NCI-H1436 (cell line): ENCODE measurements at places on chromosomes 4 and X.

DNA sequence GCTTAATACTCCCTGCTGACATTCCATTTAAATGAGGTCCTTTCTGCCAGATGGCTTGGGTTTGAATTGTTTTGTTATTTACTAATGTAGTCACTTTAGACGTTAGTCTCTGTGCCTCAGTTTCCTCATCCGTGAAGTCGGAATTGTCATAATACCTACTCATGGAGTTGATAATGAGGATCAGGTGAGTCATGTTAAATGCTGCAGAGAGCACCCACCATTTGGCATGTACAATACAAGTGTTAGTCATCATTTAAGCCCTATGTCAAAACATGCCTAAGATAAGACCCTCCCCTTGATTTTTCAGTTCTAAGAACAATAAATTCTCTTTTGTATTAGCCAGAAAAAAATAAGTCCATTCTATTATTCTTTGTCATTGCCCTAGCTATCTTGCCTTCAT is 534.8 kb upstream of the HTR2C start:
- no peak for DNase-seq

GRCh38 chr4:13349096-13349495 is 135.0 kb downstream of the RAB28 start:
- DNase-seq: no peak

- no peak for DNase-seq
These were observed 29.7 kb upstream of the PPP2R2C start for GRCh38 chr4:6502147-6502546.

DNA sequence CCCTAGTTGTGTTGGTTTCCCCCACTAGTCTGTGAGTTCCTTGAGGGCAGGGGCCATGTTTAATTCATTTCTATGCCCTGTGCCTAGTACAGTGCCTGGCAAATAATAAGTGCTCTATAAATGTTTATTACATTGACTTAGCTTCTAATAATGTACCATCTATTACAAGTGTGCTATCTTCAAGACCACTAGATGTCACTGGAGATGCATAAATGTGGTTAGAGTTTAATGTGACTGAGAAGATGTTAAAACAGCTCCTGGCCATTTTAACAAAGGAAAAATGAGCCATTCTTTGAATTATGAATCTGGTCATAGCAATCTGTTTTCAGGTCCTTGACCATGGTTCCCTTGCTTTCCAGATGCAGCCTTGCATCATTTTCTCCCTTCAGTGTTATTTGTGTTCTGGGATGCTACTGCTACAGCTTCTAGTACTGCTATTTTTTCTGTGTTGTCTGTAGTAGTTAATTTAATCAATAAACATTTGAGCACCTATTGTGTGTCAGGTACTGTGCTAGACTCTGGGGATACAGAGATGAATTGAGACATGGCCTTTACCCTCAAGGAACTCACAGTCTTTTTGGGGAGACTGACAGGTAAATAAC is 43.2 kb downstream of the SLC9A6 start:
- DNase-seq: peak; percentile 41

- DNase-seq: no peak
These were observed 101.8 kb upstream of the TLR3 start for GRCh38 chr4:185966997-185967775.

- DNase-seq: no peak
These were observed 226.4 kb downstream of the MAGEB5 start for GRCh38 chrX:26442340-26442739.

DNA sequence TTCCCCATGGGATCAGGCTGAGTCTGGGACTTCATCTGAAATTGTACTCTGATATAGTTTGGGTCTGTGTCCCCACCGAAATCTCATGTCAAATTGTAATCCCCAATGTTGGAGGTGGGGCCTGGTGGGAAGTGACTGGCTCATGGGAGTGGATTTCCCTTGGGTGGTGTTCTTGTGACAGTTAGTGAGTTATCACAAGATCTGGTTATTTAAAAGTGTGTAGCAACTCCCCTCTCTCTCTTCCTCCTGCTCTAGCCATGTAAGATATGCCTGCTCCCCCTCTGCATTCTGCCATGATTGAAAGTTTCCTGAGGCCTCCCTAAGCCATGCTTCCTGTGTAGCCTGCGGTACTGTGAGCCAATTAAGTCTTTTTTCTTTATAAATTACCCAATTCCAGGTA is 61.0 kb downstream of the RASGEF1B start:
- DNase-seq: no peak

- DNase-seq: no peak
These were observed 118.6 kb upstream of the VCX3B start for GRCh38 chrX:8346060-8346459.

- no peak for DNase-seq
These were observed 3.6 kb upstream of the RNF175 start for GRCh38 chr4:153763404-153763803.

DNA sequence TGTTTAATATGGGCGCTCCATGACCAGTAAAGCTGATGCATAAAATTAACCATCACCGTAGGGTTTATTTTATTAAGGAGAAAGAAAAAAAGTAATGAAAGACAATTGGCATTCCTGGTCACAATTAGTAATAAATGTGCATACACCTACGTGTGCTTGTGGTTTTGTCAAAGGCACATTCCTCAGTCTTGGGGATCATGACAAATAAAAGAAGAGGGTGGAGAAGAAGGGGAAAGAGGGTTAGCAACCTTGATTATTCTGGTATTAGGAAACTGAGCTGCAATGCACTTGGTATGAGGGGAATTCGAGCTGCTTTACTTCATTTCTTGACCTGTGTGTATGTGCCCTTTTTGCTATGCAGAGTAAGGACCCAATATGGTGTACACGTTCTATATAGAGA is 1798.3 kb upstream of the PCDH7 start:
- no peak for DNase-seq

DNA sequence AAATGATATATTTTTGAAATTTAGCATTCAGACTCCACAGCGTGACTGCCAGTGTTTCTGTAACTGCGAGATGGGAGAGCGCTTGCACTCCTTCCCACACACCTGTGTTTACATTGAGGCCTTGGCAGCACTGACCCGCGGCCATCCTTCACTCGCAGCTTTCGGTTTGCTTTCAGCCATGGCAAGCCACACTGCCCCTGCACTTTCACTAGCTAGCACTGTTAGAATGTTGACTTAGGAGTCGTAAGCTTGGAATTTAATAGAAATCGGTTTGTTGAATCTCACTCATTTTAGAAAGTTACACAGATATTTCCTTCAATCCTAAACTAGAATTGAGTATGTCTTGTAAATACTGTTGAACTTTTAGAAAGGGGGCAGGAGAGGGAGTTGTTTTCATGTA is 136.2 kb downstream of the CFAP299 start:
- no peak for DNase-seq

- no peak for DNase-seq
These were observed 53.7 kb upstream of the RBPJ start for GRCh38 chr4:26267087-26267486.

GRCh38 chrX:43676971-43677572 is 21.0 kb downstream of the MAOA start:
- DNase-seq: no peak

GRCh38 chrX:51837921-51838320 is 55.5 kb upstream of the MAGED1 start:
- peak; percentile 17 for DNase-seq

GRCh38 chrX:115060013-115060412 is 42.6 kb upstream of the IL13RA2 start:
- DNase-seq: no peak

DNA sequence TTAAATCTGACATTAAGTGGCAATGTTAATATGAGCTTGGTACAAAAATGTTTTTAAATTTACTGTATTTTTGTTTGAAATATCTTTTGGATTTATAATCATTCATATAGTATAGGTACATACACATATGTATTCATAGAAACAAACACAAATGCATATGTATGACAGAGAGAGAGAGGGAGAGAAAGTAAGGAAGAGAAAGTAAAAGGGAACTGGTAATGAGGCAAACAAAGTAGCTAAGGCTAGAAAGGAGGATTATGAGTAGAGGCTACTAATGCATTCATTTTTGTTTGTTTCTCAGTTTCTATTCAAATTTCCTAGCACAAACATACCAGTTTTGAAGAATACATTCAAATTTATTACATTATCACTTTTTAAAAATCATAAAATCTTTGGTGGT is 132.4 kb downstream of the GLRA3 start:
- no peak for DNase-seq
